ENCODE measurements at places on chromosomes 12 and 14. TPM values are rescaled to one million over a fixed set of nuclear protein-coding genes. Genes with fewer than 3 reads are reported as not detected.

The CLEC9A gene
- total RNA-seq = not detected

The KRT81 gene
- total RNA-seq = not detected

The TAS2R7 gene
- not detected for total RNA-seq

The TAS2R50 gene
- total RNA-seq = 3.5 TPM

The GPR137C gene
- 0.48 TPM for total RNA-seq
